ENCODE measurements at places on chromosomes 7 and 10.

GRCh38 chr10:113928830-113929229 lies 74.4 kb downstream of the NHLRC2 start:
- no peak for DNase-seq

- DNase-seq: no peak
Measured at GRCh38 chr7:50803359-50804337, 21.0 kb upstream of the GRB10 start.

GRCh38 chr7:27686315-27686714 lies 23.6 kb upstream of the HIBADH start:
- no peak for DNase-seq

DNA sequence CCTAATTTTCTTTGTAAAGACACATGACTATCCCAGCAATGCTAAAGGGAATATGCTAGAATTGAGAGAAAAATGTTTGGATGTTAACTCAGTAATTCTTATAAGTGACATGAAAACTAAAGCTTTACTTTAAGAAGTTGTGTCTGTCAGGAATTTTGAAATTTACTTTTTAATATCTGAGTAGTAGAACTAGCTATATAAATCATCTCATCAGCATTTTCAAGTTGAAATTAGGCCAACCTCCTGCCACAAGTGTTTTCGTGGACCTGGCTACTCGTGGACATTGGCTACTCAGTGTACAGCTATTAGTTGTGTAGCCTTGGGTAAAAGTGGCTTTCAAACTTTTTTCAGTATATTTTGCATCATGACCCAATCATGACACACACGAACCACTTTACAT lies 70.5 kb downstream of the ADD3 start:
- no peak for DNase-seq

- no peak for DNase-seq
Measured at GRCh38 chr7:32047075-32047474, 23.1 kb downstream of the PDE1C start.

GRCh38 chr10:30489346-30489745 lies 55.4 kb downstream of the MAP3K8 start:
- no peak for DNase-seq

- no peak for DNase-seq
Measured at GRCh38 chr10:792083-792791, 102.8 kb upstream of the DIP2C start.

DNA sequence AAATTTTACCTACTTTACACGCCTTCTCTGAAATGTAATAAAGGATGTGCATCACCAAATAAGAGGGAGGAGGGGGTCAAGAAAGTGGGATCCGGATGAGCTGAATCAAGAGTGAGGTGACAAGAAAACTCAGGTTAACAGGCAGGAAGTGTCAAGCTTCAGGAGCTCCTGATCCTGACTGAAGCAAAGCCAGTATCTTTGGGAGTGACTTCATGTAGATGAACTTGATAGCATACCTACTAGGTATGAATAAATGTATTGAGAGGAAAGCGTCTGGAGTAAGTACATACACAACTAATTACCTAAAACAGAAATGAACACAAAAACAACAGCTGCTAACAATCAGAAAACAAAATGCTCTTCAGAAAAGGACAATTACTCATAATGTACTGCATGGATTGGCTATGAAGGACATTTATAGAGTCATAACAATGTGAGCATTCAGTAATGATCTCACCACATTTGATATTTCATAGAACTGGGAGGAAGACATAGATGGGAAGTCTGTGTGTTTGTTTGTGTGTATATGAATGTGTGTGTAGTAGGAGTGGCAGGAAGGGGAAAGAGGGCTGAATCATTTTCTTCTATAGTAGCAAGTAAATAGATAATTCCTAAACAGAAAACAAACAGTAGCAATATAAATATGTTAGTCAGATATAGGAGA lies 29.4 kb downstream of the PRKG1 start:
- no peak for DNase-seq

- DNase-seq: no peak
Measured at GRCh38 chr10:1467334-1468076, 269.8 kb downstream of the ADARB2 start.

DNA sequence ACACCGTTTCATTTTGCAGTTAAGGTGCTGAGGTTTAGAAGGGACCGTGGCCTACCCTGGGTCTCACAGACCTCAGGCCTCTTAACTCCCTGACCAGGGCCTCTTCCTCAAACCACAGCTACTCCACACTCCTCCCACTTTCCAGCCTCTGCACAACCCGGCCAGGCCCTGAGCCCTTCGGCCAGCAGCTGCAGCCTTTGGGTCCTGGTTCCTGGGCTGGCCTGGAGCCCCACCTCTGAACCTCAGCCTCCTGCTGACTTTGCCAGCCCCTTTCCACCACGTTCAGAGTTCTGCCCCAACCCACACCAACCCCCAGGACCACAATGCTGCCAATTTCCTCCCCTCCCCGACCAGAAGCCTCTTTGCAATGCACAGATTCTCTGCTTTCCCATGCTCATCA lies 84.1 kb downstream of the VOPP1 start:
- DNase-seq: no peak

DNA sequence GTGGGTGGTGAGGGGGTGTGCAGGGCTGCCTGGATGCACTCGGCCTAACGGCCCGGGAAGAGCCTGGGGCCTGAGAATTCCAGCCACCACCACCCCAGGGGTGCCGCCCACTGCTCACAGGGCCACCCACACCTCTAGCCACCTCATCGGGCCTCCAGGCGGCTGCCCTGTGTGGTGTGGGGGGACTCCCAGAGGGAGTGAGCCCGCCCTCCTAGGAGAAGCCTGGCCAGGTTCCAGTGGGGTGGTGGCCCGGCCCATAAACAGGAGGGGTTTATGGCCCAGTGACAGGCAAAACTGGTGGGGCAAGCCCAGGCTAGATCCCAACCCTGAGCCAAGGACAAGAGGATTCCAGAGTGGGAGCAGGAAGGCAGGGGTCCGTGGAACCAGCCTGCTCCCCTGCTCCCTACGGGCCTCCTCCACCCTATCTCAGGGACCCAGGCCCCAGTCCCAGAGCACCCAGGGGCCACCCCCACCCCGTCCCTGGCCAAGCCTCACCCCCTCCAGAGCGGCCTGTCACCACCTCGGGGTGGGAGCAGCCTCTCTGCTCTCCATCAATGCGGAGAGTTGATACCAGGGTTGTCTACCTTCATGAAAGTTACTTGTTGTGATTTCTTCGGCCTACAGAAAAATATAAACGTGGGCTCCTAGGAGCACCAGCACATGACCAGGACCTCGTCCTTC lies 20.2 kb upstream of the PDGFA start:
- no peak for DNase-seq

DNA sequence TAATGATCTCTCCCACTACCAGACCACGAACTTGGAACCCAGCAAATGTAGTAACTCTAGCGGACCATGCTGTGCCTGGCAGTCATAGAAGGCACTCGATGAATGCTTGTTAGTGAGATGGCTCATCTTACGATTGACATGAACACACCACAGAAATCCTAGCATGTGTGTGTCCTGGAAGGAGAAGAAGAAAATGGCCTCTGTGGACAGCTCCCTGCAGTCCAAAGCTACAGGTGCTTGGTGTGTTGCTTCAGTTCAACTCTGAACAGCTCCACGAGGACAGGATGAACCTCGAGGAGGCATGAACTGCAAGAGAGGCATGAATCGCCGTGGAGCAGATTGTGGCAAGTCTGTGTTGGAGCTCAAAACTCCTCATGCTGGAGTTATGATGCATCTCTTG lies 93.5 kb downstream of the KLF6 start:
- DNase-seq: no peak

Measured in activated CD4-positive, alpha-beta T cell treated with anti-CD3 and anti-CD28 coated beads, Interleukin-2, Interleukin-4, amounts not matched to agents 100 ng/mL and 50 ng/mL, durations not matched to agents 16 hours and 8 hours (primary cell).